ENCODE measurements at places on chromosomes 11 and 22. TPM values are rescaled to one million over a fixed set of nuclear protein-coding genes. Genes with fewer than 3 reads are reported as not detected.

DNA sequence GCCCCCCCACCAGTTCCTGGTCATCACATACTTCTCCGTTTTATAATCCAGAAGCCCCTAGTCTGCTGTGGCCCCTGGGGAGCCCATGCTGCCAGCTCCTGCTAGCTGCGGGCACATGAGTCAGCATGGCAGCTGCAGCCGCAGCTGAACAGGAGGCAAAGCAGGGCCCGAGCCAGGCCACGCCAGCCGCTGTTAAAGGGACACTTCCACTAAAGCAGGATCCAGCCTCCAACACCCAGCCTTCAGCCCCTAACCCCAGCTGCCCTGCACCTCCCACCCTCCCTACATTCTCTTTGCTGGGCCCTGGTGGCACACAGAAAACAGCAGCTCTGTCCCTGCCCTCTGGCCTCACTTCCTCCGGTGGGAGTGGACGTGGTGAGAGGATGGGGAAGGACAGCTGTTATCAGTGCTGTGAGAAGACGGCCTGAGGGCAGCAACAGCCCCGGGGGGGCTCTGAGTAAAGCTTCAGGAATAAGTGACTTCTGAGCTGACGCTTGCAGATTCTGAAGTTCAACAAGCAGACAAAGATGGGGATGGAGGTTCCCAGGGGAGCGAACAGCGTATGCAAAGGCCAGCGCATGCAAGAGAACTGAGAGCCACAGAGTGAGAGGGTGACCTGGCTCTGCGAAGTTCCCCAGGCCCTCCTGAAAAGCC is 688 bp upstream of the LRRC74B start:
- no peak overlapping the region for H3K4me3 ChIP-seq
- H3K27ac ChIP-seq, result no peak overlapping the region
- H3K4me1 ChIP-seq, result no peaks in the 10 kb centered on the region

GRCh38 chr11:17548444-17548843 is 1.4 kb downstream of the OTOG start:
- no peak overlapping the region for H3K4me3 ChIP-seq
- DNase-seq, result no peak
- H3K4me1 ChIP-seq, result no peaks in the 10 kb centered on the region

- no peaks in the 10 kb centered on the region for H3K36me3 ChIP-seq
- H3K4me3 ChIP-seq, result no peak overlapping the region
- H3K27ac ChIP-seq, result no peak overlapping the region
- DNase-seq, result no peak
Observed at GRCh38 chr11:16430674-16431073, 74.3 kb upstream of the SOX6 start.

DNA sequence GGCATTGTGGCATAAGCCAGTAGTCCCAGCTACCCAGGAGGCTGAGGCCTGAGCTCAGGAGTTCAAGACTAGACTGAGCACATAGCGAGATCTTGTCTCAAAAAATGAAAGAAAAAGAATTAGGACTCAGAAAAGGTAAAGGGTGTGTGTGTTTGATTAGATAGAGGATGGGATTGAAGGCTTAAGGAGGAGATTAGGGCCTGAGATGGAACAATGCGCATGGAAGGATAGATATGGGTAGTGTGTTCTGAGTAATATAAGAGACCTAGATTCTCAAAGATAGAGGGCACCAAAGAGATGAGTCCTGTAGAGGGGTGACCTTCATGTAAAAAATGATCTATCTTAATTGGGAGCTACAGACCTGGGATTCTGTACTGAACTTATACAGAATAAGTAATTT is 17.3 kb upstream of the RAB30 start:
- no peaks in the 10 kb centered on the region for H3K4me1 ChIP-seq
- no peak overlapping the region for H3K27ac ChIP-seq
- DNase-seq, result no peak

- H3K27me3 ChIP-seq, result no peaks in the 10 kb centered on the region
- H3K27ac ChIP-seq, result no peak overlapping the region
- no peak overlapping the region for H3K4me3 ChIP-seq
- DNase-seq, result no peak
- peaks cover 10% of the 10 kb centered on the region for H3K4me1 ChIP-seq
Observed at GRCh38 chr11:3853899-3854659, 1.4 kb upstream of the STIM1 start.

- no peaks in the 10 kb centered on the region for H3K36me3 ChIP-seq
- no peak for DNase-seq
- H3K4me1 ChIP-seq, result peaks cover 10% of the 10 kb centered on the region
- H3K27me3 ChIP-seq, result no peaks in the 10 kb centered on the region
- H3K27ac ChIP-seq, result no peak overlapping the region
- no peak overlapping the region for H3K4me3 ChIP-seq
Observed at GRCh38 chr11:12174477-12175143, 64.2 kb downstream of the MICAL2 start.

The IL17REL gene
- total RNA-seq, result 0.51 TPM

DNA sequence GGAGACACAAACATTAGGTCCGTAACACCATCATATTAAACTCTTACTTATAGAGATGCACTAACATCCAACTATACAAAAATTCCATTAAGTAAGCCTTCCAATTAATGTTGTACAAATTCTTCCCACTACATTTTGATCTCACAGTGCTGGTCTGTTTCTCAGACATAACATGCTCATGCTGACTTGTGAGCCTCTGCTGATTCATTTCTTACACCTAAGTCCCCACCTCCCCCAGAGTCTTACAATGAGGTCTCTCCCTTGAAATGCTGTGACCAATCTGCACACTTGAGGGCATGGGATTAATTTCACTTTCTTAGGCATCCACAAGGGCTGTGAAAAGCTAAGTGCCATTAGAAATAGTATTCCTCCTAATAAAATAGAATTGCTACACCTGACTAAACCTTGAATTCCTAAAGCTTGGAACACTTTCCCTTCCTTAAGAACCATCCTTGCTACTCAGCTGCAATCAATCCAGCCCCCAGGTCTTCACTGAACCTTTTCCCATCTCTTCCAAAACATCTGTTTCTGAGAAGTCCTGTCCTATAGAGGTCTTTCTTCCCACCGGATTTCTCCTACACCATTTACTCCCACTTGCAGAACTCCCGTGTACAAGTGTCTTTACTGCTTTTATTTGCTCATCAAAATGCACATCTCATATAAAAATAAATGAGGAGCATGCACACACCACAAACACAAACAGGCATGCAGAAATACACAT is 2.0 kb downstream of the HBG1 start:
- no peaks in the 10 kb centered on the region for H3K4me1 ChIP-seq
- H3K4me3 ChIP-seq, result no peak overlapping the region
- H3K27ac ChIP-seq, result no peak overlapping the region
- H3K27me3 ChIP-seq, result no peaks in the 10 kb centered on the region

DNA sequence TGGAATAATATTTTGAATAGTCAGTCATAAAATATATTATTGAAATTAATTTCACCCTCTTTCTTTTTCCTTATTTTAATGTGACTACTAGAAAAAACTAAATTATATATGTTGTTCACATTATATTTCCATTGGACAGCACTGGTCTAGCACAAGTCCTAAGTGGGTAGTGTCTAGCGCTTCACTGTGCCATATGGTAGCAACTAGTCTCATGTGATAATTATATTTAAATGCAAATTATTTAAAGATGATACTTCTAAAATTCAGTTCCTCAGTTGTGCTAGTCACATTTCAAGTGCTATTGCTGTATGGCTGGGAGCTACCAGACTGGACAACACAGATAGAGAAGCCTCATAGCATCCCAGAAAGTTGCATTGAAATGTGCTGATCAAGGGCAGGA is 19.1 kb upstream of the LDLRAD3 start:
- no peaks in the 10 kb centered on the region for H3K27me3 ChIP-seq
- H3K4me1 ChIP-seq, result no peaks in the 10 kb centered on the region
- no peak overlapping the region for H3K27ac ChIP-seq
- DNase-seq, result no peak
